Neural progenitor cell (in vitro differentiated cells): ENCODE measurements at places on chromosomes 3 and 15.
A peak's percentile ranks its signal among the peaks of the same experiment; 100 is the strongest.

DNA sequence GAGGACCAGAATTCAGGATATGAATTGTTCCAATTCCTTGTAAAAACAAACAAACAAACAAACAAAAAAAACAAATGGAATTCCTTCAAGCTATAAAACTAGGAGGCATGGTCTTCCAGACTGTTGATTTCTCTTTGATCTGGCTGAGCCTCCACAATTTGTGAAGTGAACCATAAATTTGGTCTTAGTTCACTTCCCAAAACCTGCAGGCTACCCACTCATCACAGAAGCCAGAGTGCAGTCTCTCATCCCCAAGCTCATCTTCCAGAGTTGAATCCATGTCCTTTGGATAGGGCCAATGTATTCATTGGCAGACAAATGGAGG, 203.9 kb downstream of the DTWD1 start:
- DNase-seq, result no peak

DNA sequence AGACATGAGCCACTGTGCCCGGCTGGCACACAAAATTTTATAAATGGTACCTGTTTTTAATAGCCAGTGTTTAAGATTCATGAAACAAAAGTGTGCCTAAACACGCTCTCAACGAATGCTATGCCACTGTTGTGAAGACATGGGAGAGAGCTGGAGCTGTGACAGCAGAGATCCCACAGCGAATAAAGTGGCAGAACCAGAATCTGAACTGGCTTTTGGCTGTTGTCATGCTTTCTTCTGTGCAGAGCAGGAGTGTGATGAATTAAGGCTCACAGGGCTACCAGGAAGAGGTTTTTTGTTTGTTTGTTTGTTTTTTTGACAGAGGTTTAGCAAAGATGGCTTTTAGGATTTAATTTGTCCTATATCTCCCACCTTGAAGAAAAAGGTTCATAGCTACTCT, 14.5 kb downstream of the PTPRG start:
- no peak for DNase-seq

DNA sequence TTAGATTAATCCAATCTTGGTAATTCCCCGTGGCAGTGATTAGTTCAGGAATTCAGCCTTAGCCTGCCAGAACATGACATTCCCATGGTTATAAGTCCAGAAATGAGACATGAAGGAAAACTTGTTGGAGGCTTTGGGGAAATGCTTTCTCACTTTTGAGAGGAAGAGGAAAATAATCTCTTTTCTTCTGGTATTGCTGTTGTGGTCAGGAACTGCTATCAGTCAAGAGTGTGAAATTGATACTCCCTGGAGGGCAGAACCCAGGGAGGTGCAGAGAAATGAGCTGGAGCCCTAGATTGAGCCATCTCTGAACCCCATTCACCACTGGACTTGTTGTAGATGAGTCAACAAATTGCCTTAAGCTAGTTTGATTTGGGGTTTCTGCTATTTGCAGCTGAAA, 38.6 kb upstream of the APH1B start:
- DNase-seq, result no peak

- DNase-seq, result peak; percentile 17
Measured at GRCh38 chr3:177050501-177051237, 146.6 kb downstream of the TBL1XR1 start.

- no peak for DNase-seq
Measured at GRCh38 chr15:39318231-39318630, 262.6 kb upstream of the THBS1 start.

GRCh38 chr3:184332370-184333090, 4.9 kb upstream of the FAM131A start:
- DNase-seq, result no peak

GRCh38 chr3:60056404-60056803, 1006.6 kb upstream of the CFAP20DC start:
- DNase-seq, result no peak

- DNase-seq, result no peak
Measured at GRCh38 chr15:99974246-99974645, 241.0 kb upstream of the LYSMD4 start.

GRCh38 chr3:191170097-191170496, 28.9 kb upstream of the OSTN start:
- no peak for DNase-seq

- DNase-seq, result peak; percentile 36
Measured at GRCh38 chr15:100972975-100973350, 53.8 kb downstream of the LRRK1 start.

DNA sequence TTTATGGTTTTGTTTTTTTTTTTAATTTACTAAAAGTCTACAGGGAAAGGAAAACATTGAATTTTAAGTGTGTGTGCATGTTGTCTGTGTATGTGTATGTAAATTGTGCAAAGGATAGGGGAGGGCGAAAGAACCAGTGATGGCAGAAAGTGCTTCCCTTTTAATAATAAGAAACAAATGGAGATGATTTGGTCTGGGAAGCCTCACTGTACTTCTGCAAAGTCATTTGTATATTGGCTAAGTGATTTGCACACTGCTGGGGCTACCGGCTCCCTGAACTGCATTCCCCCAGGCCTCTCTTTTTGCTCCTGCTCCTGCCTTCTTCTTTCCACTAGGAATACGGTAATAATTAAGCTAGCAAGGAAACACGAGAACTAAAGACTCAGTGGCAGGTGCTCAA, 101.2 kb downstream of the CD47 start:
- no peak for DNase-seq

- DNase-seq, result no peak
Measured at GRCh38 chr15:68542771-68543164, 36.0 kb upstream of the CORO2B start.

DNA sequence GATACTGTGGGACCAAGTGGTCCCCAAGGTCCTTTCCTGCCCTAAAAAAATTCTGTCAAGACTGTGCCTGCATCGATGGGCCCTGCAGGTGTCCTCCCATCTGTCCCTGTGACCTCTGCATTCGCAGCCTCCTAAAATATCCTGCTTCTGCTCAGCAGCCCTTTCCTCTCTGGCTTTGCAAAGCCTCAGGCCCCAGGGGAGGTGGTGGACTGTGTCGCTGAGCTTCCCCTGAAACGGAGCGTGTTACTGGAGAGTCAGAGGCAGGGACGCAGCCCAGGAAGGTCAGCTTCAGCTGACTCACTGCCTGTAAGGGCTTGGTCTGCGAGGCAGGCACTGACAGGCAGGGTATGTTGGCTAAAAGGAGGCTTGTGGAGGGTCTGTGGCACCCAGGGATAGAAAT, 110.0 kb downstream of the RAB11A start:
- DNase-seq, result no peak

DNA sequence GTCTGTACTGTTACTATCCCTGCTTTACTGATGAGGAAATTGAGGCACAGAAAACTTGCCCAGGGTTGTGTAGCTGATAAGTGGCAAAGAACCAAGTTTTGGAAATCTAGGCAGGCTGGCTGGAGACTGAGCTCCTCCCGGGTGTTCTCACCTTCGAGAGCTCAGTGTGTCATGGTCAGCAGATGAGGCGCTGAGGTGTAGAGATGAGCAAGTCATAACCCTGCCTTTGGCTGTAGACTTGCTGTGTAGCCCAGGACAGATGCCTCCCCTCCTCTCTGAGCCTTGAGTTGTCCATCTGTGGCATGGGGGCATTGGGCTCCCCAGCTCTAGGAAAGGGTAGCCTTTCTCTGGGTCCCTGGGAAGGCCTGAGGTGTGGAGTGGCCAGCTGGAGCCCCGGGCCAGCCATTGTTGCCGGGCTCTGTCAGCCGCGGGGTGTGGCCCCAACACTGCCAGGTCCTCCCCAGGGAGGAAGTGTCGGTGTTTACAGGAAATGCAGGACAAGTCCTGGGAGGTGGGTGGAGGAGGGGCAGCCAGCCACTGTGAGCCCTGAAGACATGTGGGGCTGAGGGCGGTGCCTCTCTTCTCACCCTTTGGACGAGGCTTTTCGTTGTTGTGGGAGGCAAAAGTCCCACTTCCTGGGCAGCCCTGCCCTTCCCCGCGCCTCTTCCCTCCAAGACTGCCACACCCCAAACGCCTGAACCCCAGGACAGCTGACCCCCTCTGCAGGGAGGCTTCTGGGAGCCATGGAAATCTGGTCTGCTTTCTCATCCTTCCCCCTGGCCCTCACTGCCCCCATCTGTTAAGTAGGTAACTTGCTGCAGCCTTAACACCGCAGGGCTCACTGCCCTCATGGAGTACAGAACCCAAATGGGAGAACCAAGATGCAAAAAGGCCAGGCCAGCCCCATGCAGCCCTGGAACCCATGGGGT, 29.1 kb downstream of the FGD5 start:
- DNase-seq, result peak; percentile 24

DNA sequence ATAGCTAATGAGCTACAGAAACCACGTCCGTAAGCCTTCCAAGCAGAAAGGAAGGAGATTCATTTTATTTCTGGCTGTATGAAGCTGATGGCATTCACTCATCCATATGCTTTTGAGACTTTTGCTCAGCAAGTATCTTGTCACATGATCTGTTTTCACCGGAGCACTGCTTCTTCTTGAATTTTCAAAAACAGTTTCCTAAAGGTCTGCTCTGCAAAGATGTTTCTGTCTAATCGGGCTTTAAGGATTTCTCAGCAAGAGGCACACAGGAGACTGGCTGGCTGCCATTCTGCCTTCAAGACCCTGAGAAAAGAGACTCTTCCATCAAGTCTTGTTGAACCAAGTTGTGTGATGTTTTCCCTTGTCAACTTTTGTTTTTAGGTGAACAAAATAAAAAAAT, 289.6 kb upstream of the LYSMD4 start:
- DNase-seq, result no peak

DNA sequence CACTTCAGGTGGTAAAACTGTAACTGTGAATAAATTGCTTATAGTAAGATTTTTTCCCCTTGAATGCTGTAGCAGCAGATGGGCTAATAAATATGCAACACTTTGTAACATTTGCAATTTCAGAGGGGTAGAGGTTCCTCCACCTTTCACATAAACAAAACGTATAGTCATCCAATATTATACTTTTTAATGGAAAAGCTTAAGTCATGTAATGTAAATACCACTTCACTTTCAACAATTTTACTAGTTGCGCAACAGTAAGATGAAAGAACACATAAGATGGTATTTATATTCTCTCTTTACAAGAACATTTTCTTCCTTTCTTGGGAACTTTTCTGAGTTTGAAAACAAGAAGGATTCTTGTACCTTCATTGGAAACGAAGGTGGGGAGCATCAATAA, 56.6 kb upstream of the FAM3D start:
- DNase-seq, result no peak

- DNase-seq, result no peak
Measured at GRCh38 chr15:50880206-50880605, 28.3 kb upstream of the AP4E1 start.

GRCh38 chr3:197957790-197958133, 2.3 kb upstream of the LMLN start:
- no peak for DNase-seq

- peak; percentile 20 for DNase-seq
Measured at GRCh38 chr15:28885128-28885629, 595 bp upstream of the APBA2 start.

GRCh38 chr15:70802629-70803028, 39.3 kb upstream of the UACA start:
- DNase-seq, result no peak

DNA sequence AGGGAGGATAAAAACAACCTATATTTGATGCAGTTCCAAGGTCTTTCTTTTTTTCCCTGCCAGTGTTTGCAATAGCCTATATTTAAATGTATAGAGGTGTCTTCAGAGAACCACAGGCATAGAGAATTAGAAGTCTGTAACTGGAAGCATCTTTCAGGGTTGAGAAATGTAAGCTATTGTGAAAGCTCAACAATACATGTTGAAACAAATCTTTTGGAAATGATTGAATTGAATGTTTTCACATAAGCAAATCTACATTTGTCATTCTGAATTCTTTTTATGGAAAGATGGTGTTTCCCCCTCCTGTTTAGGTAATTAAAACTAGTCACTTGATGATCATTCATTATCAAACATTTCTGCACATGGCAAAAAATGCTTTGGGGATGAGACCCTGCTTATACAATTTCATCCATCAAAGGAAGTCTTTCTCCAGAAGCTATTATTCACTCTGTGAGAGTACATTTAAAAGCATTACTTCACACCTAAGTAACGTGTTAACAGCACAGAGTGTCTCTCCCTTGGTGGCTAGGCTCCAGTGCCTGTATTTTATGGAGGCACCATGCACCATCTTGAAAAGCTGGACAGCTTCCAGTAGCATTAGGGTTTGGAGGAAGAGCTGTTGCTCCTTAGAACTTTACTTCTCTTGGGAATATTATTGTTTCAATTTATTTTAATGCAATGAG, 406.2 kb downstream of the LSAMP start:
- no peak for DNase-seq

DNA sequence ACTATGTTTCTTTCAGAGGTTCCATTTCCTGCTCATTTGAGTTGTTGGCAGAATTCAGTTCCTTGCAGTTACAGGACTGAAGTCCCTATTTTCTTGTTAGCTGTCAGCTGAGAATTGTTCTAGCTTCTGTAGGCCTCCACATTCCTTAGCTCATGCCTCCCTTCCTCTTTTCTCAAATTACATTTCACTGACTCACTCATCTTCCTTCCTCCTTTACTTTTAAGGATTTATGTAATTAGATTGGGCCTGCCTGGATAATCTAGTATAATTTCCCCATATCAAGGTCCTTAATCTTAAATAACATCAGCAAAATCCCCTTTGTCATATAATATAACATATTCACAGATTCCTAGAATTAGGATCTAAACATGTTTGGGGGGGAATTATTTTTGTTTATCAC, 40.6 kb upstream of the RBMS3 start:
- no peak for DNase-seq

- no peak for DNase-seq
Measured at GRCh38 chr3:151206201-151206600, 3.2 kb upstream of the GPR171 start.

DNA sequence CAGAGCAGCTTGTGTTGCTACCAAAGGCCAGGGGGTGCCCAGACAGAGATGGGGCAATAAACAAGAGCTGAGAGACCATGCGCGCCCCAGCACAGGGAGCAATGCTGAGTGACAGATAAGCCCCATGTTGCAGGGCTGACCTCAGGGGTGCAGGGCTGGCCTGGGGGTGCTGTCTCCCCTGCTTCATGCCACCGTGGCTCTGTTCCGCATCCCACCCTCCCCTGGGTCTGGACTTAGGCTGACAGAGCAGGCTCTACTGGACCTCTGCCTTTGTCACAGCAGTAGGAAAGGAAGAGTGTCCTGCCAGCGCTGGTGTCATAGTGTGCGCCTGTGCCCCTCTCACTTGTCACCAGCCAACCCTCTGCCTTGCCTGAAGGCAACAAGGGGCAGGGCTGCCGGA, 67.4 kb upstream of the IQSEC1 start:
- DNase-seq, result no peak

DNA sequence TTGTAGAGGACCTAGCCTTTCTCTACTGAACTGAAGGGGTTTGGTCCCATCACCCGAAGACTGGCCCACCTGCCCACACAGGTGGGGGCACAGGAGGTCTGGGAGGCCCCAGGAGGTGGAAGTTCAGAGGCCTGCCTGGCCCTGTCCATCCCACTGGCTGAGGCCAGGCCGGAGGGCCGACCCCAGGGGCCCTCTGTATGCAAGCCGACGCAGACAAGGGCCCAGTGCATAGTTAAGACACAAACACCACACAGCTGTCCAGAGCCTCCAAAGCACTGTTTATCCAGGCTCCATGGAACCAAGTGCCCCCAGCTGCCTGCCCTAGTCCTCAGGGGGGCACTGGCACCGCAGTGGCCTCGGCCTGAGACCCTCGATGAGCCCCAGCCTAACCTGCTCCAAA, 26.7 kb downstream of the SNX33 start:
- DNase-seq, result no peak

- no peak for DNase-seq
Measured at GRCh38 chr3:45381168-45381852, 7.1 kb upstream of the LARS2 start.
